K562 (cell line): ENCODE measurements at places on chromosomes 13 and 19.
A peak's percentile ranks its signal among the peaks of the same experiment; 100 is the strongest.

- no peak for DNase-seq
Measured at GRCh38 chr13:33793726-33794125, 24.2 kb upstream of the RFC3 start.

DNA sequence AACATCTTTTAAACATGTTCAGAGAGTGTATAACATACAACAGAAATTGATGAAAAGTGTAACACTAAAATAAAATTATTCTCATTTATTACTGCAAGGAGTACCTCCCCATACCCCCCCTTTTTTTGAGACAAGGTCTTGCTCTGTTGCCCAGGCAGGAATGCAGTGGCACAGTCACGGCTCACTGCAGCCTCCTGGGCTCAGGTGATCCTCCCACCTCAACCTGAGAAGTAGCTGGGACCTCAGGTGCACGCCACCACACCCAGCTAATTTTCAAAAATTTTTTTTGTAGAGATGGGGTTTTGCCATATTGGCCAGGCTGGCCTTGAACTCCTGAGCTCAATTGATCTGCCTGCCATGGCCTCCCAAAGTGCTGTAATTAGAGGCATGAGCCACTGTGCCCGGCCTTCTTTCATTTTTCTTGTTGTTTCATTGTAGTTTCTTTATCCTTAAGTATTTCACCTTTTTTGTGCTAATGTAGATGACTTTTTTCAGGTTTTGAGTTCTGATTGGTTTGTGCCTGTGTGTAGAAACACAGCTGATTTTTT lies 28.3 kb downstream of the GATAD2A start:
- no peak for DNase-seq

GRCh38 chr13:76921516-76921915 lies 26.8 kb upstream of the ACOD1 start:
- DNase-seq = no peak

DNA sequence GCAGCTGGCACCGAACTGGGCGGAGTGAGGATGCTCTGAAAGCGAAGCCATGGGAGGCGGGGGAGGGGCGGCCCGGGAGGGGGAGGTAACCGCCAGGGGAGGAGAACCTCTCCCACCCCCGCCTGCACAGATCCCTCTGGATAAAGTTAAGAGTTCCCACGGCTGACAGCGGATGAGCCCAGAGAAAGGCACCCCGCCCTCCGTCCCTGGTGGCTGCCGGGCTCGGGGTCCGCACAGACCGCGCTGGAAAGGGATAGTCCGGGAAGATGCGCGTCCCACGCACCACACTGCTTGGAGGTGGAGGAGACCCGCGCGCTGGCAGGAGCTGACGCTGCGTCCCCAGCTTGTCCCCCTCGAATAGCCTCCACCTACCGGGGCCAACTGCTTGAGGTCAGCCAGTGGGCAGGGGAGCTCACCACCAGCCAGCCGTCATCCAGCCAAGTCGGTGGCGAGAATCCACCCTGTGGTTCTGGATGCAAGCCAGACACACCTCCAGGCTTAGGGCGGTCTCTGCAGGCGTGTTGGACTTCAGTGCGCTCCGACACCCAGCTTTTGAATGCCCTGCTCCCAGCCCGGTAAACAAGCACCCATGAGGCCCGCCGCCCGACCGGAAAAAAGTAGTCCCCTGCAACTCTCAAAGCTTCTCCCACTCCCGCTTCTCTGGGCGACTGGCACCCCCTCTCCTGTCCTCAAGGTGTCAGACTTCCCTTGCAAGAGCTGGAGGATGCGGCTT lies at the start of gene TRPC4:
TSS of gene TRPC4 (minus strand) at position 17 of the 733 bp plus-strand sequence. CDS start 86,439 bp downstream, outside the sequence.
- DNase-seq = peak; percentile 30

GRCh38 chr13:65964672-65965071 lies 1265.5 kb downstream of the PCDH9 start:
- no peak for DNase-seq
